ENCODE measurements at places on chromosomes 5 and 9.

GRCh38 chr5:60382716-60383115 is 317.2 kb downstream of the DEPDC1B start:
- DNase-seq, result peak; percentile 39

GRCh38 chr9:121619545-121620324 is 31.7 kb upstream of the DAB2IP start:
- DNase-seq, result no peak

GRCh38 chr5:107948377-107948776 is 277.6 kb upstream of the EFNA5 start:
- DNase-seq, result no peak

- DNase-seq, result no peak
These were observed 88.8 kb downstream of the NR3C1 start for GRCh38 chr5:143314659-143315058.

DNA sequence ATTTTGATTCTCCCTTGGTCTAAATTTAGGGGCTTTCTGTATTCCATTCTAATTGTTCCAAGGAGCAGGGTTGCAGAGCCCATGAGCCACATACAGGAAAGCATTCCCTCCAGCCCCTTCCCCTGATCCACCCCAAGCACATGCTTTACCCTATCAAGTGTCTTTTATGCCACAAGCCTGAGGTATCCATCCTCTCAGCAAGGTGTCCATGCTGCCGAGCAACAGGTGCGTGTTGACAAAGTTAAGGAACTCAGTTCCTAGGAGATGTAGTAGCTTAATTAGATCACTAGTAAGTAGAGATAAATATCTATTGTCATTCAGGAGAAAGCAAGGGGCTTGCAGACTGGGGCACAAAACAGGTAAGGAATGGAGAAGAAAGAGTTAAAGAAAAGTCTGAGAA is 57.8 kb downstream of the FEM1C start:
- no peak for DNase-seq

DNA sequence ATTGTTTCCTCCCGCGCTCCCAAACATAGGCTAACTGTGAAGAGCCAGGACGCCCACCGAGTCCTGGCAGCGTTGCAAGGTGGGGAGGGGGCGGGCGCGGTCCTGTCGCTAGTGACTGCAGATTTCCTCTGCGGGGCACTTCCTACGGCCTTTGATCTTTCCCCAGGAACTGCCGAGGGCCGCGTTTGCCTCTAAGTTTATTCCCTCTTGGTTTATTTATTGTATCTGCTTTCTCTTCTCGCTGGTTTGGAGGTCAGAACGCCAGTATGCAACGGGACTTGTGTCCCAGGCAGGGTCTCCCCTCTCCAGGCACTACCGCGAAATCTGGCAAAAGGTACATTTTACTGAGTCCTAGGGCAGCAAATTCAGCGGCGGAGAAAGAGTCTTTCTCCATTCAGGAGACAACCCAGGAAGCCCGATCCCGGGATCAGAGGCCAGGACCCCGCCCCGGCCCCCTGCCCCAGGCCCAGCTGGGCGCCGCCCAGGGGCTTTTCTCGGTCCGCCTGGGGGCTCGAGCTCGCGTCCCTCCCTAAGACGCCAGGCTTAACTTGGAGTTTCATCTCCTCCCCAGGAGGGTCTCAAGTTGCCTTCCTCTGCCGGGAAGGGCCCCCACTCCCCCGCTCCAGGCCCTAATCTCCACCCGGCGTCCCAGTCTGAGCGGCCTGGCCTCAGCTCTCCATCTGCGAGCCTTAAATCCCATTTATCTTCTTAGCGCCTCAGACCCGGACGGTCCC is 884 bp upstream of the EGFLAM start:
- no peak for DNase-seq

GRCh38 chr5:63233911-63234310 is 655.3 kb downstream of the LRRC70 start:
- no peak for DNase-seq

- DNase-seq, result no peak
These were observed 379.4 kb upstream of the RORB start for GRCh38 chr9:74117731-74118130.

GRCh38 chr9:133824802-133825186 is 86.6 kb upstream of the SARDH start:
- DNase-seq, result no peak

DNA sequence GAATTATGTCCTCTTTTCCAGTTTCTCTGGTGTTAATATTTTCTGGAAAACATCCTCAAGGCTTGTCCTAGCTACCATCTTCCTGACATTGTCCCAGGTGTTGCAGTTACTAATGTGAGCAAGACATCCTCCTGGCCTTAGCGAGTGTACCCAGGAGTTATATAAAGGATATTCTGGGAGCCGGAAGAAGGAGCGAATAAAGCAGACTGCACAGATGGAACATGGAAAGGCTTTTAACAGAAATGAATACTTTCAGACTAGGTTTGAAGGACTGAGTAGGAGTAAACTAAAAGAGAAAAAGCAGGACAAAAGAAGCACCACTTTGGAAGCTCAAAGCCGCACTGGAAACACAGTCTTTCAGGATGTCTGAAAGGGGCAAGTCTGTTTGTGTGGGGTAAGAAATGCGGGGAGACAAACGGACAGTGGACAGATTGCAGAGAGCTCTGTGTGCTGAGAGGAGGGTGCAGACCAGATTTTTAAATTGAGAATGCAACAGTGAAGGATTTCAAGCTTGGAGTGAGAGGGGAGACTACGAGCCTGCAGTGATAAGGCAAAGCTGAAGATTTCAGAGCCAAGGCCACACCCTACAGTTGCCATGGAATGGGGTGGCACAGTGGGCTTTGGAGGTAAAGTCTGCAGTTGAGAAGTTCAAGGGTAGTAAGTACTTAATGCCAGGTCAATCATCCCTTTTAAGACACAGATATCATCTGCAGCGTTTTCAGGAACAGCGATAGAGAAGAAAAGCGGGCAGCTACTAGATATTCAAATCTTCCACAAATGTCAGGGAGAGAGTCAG is 94.1 kb upstream of the TAF11L2 start:
- DNase-seq, result no peak

DNA sequence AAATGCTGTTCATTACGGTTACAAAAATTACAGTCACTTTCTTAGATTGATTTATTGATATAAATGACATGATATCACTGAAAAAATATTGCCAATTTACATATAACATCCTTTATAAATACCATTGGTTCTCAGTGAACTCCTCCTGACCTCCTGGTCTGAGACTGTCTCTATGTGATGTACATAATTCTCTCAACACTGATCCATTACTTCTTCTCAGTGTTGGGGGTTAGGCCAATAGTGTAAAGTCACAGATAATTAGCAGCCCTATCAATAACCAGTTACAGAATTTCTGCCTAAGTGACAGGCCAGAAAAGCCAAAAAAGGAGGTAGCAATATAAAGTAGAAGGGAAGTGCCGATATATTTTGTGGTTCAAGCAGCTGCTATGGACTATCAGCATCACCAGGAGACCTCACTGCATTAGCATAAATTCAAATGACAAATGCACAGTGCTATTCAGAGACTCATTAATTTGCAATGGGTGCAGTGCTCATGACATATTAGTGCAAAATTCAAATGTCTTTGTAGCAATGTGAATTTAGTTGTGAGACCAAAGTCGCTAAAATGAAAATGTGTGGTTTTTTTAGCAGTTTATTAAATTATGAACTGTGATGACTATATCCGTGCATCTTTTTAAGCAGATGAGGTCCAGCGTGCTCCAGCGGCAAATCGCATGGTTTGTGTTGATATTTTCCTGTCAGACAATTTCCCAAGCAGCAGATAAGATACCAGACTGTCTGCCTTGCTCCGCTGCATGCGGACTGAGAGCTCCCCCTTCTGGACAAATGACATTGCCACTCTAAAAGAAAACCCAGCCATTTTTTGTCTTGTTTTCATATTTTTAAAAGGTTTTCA is 144.6 kb downstream of the CETN3 start:
- no peak for DNase-seq
